ENCODE measurements at places on chromosomes 6 and 20.

GRCh38 chr20:8774412-8774811 lies 294.5 kb upstream of the PLCB4 start:
- DNase-seq, result no peak

DNA sequence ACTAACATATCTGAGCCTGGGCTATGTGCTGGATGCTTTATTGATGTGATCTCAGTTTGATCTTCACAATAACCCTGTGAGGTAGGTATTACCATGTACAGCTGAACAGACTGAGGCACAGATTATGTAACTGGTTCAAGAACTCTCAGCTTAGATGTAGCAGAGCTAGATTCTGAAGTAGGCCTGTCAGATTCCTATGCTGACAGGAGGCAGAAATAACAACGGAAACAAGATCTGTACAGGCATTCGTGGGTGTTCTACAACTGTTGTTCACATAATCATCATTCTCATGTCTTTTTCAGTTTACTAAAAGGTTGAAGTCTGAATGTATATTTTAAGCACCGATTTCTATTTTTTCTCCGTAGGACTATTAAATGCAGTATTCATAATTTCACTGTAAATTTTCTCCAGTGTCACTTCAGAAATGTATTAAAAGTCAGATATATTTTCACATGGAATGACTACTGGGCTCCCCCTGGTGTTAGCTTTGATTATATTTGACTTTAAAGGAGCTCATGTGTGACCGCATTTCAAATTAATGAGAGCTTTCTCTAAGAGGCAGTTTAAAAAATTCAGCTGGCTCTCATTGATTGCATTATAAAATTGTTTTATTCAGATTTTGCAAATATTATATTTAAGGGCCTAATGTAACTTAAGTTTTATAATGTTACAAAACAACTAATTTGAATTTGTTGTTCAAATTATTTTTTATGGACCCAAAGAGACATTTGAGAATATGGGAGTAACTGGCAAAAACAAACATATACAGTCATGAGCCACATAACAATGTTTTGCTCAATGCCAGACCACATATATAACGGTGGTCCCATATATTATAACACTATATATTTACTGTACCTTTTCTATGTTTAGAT lies 36.4 kb upstream of the SLC17A4 start:
- peak; percentile 11 for DNase-seq

- no peak for DNase-seq
These were observed 995.1 kb downstream of the KIF16B start for GRCh38 chr20:15578113-15578512.

DNA sequence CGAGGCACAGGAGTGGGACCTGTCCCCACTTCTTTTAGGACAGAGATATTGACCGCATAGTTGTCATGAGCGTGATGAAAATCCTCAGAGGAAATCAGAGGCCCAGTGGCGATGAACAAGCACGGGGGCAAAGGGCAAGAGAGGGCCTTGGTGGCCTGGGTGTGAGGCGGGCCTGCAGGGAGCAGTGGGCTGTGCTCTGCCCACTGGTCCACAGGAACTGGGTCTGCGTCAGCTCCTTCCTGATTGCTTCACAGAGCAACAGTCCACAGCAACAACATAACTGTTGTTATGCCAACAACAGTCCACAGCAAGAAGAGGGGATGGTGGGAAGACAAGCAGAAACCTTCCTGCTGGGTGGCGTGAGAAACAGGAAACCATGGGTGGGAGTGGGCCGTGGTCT lies 335.6 kb downstream of the ZFAND3 start:
- DNase-seq, result no peak

Data from prostate gland (tissue), 2 donors.